ENCODE measurements at places on chromosomes 11 and 22. TPM values are rescaled to one million over a fixed set of nuclear protein-coding genes. Genes with fewer than 3 reads are reported as not detected.

Gene KRTAP5-9
- not detected for total RNA-seq

Gene HEPN1
- not detected for total RNA-seq

Gene CLCF1
- total RNA-seq = 4.0 TPM

Gene RAB38
- 0.22 TPM for total RNA-seq

Gene CCDC81
- total RNA-seq = 0.59 TPM

Gene SLC22A25
- not detected for total RNA-seq

Gene USP35
- total RNA-seq = 8.9 TPM

Gene GVQW3
- total RNA-seq = 0.97 TPM

Gene C11orf86
- total RNA-seq = not detected

Gene NUDT8
- total RNA-seq = 31.4 TPM

Gene BEST1
- total RNA-seq = 1.1 TPM

Gene MFRP
- total RNA-seq = not detected
